ENCODE measurements at places on chromosomes 3 and 15.

GRCh38 chr3:136078421-136079364 lies 113.2 kb downstream of the PPP2R3A start:
- no peak for DNase-seq

- no peak for DNase-seq
Observed at GRCh38 chr3:63578858-63579257, 73.6 kb upstream of the SNTN start.

GRCh38 chr15:61828860-61829513 lies 231.3 kb downstream of the VPS13C start:
- no peak for DNase-seq

GRCh38 chr3:37751967-37752648 lies 109.6 kb upstream of the CTDSPL start:
- DNase-seq: no peak

DNA sequence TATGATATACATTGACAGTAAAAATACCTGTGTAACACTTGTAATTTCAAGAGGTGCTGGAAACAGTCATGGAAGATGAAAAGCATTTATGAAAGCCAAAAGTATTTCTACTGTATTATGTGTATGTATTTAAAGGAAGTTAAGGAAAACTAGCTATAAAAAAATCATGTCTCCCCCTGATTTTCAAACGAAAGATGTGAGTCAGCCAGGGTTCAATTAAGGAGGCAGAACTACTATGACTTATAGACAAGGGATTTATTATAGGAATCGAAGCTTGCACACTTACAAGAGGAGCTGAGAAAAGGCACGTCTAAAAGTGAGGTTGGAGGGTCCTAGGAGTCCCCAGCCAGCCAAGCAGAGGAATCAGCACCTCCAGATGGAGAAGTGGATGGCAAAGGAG lies 119.4 kb downstream of the SUCLG2 start:
- no peak for DNase-seq

GRCh38 chr3:4509043-4509442 lies 15.9 kb downstream of the ITPR1 start:
- no peak for DNase-seq

GRCh38 chr3:86239946-86240345 lies 751.0 kb downstream of the VGLL3 start:
- no peak for DNase-seq

GRCh38 chr3:36954452-36955134 lies 9.7 kb upstream of the TRANK1 start:
- DNase-seq: no peak

GRCh38 chr15:65211482-65211982 lies 259 bp upstream of the CILP start:
- DNase-seq: no peak

DNA sequence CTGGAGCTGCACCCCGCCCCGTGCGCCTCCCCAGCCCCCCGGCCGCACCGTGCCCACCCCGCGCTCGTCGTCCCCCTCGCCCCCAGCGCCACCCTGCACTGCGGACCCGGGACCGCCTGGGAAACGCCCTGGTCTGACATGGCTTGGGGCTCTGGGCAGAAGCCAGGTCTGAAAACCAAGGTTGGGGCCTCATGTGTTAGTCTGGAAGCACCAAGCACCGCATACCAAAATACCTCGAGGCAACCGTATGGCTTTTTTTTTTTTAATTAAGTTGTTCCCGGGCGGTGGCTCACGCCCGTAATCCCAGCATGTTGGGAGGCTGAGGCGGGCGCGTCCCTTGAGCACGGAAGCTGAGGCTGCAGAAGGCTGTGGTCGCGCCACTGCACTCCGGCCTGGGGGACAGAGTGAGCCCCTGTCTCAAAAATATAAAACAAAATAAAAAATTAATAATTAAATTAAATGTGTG lies 91.5 kb upstream of the CHD2 start:
- DNase-seq: no peak

GRCh38 chr3:118543832-118544231 lies 490.8 kb downstream of the IGSF11 start:
- DNase-seq: no peak

GRCh38 chr15:72155003-72155621 lies 36.9 kb downstream of the SENP8 start:
- DNase-seq: no peak

DNA sequence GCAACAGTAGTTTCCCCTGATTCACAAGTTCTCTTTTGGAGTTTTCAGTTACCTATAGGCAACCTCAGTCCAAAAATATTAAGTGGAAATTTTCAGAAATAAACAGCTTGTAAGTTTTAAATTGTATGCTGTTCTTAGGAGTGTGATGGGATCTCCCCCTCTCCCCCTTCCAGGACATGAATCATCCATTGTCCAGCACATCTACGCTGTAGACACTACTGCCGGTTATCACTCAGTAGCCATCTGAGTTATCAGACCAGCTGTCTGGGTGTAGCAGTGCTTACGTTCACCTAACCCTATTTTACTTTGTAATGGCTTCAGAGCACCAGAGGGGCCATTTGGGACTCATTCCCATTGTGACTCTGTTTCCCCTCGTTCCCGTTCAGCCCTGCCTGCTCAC lies 96.7 kb upstream of the PLXNA1 start:
- DNase-seq: no peak

DNA sequence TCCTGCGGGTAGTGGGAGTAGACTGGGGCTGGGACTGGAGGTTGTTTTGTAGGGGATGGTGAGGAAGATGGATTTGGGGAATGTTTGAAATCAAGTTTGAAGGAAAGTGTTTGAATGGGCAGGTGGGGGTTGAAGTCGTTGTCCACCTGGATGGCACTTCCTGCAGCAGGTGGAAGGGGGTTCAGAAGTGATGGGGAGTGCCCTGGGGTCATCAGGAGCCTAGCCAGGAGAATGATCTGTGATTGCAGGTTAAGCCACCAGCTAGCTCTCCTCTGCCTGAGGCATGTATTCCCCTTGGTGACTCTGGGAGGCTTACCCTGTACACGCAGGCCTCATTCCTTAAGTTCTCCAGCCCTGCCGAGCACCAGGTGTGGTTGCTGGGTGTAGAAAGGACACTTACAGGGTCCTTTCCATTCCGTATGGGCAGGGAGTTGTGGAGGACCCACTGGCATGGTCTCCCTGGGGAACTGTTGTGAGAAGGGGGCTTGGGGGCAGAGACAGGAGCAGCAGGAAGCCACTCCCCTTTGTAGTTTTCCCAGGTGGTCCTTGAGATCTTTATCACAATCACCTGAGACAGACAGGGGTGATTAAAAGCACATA lies 19.9 kb upstream of the EXOG start:
- no peak for DNase-seq

DNA sequence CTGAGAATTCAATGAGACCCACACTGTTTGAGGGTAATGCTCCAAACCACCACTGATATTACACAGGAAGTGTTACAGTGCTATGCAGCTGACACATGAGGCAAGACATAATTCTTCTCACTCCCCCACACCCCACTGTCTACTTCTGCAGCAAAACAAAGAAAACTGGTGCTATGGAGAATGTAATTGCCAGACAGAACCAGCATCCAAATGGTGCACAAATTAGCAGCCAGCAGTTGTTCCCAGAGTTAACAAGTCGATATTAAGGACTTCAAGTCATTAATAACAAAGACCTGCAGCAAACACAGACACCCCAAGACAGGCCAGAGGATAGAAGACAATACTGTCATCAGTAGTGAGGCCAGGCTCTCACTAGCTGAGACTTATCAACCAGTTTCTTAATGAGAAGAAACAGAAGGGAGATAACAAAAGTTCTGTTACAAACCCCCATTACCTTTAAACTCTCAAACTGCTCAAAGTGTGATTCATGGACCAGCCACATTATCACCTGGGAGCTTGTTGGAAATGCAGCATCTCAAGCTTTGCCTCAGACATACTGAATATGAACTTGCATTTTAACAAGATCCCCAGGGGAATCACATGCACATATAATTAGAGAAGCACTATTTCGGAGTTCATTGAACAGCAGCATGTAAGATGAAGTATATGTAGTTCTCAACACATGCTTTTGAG lies 58.7 kb upstream of the FNDC3B start:
- DNase-seq: no peak

DNA sequence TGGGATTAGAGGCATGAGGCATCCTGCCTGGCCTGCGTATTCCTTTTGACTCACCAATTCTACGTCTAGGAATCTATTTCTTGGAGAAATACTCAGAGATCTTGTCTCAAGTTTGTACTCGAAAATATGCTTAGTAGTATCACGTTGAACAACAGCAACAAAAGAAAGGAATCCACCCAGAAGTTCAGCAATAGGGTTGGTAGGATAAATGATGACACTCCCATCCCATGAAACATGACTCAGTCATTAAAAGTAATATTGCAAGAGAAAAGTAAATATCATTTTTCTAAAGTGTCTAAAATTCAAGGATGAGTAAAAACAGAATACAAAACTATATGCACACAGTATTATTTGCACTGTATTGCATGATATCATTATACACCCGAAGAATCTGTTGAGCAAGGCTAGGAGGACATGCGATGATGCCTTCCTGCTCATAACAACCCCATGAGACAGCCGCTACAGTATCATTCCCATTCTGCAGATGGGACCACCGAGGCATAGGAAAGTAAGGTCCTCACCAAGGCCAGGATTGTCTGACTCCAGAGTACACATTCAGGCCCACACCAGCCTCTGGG lies 61.5 kb downstream of the SLC6A1 start:
- DNase-seq: no peak

GRCh38 chr15:52518487-52519371 lies 10.0 kb downstream of the MYO5A start:
- DNase-seq: no peak

DNA sequence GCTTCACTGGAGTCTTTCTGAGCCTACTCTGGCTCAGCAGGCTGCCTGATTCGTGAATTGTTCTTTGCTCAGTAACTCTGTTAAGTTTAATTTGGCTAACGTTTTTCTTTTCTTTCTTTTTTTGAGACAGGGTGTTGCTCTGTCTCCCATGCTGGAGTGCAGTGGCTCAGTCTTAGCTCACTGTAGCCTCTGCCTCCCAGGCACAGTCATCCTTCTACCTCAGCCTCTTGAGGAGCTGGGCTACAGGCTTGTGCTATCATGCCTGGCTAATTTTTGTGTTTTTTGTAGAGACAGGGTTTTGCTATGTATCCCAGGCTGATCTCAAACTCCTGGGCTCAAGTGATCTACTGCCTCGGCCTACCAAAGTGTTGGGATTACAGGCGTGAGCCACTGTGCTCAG lies 165.0 kb downstream of the PEX5L start:
- no peak for DNase-seq

DNA sequence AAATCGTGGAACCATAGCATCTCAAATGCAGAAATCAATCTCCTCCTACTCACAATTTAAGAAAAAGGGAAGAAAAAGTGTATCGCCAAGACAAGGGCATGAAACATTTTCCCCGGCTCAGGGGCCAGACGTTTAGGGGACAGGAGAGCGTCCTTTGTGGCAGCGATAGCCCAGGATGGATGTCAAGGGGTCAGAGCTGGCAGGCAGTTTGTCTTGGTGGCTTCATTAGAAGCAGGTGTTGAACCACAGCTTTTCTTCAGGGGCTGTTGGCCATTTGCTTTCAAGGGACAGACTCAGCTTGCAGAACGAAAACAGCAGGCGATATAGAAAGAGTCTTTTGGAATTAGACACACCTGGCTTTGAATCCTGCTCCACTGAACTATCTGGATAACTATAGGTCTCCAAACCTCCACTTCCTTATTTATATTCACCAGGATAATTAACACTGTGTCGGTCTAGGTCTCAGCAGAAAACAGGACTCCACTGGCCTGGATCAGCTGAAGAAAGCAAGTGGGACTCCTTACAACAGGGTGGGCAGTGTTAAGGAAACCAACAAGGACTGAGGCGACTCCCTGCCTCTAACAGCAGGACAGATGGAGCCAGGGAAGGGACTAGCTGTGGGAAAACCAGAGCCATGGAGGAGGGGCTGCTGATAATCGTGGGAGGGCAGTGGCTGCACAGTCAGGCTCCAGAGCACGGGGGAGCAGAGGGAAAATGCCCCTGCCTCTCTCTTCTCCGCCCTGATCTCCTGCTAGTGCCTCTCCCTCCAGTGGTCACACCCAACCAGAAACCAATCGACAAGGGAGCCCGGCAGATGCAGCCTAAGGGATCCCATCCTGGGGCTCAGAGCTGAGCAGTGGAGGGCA lies 123.6 kb downstream of the LIPC start:
- no peak for DNase-seq

- DNase-seq: no peak
Observed at GRCh38 chr3:71039332-71039731, 544.2 kb downstream of the FOXP1 start.

DNA sequence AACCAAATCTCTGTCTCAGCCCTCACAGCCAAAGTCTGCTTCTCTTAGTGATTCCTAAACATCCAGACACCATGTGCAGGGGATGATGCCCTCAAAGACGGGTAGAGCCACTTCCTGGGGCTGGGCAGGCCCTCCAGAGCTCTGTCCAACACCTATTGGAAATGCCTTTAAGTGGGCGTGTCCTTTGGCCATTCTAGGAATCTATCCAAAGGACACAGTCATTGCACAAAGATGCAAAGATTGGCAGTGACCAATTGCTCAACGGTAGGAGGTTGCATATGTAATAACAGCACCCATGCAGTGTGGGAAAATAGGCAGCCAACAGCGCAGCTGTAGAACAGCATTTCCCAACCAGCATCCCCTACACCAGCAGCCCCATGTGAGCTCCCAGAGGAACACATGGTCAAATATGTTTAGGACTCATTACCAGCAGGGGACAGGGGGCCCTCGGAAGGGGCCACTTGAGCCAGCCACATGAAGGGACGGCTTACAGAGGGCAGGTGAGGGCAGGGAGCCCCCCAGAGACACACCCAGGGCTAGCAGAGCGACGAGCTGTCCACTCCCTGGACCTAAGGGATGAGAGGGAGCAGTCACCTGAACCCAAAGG lies 142.8 kb upstream of the IQSEC1 start:
- DNase-seq: no peak

- DNase-seq: no peak
Observed at GRCh38 chr3:29420106-29420505, 139.2 kb downstream of the RBMS3 start.

GRCh38 chr15:78037328-78037727 lies 40.2 kb downstream of the TBC1D2B start:
- no peak for DNase-seq

GRCh38 chr3:51715231-51715976 lies 8.5 kb downstream of the GRM2 start:
- DNase-seq: no peak

GRCh38 chr15:39227001-39227400 lies 353.9 kb upstream of the THBS1 start:
- DNase-seq: no peak

DNA sequence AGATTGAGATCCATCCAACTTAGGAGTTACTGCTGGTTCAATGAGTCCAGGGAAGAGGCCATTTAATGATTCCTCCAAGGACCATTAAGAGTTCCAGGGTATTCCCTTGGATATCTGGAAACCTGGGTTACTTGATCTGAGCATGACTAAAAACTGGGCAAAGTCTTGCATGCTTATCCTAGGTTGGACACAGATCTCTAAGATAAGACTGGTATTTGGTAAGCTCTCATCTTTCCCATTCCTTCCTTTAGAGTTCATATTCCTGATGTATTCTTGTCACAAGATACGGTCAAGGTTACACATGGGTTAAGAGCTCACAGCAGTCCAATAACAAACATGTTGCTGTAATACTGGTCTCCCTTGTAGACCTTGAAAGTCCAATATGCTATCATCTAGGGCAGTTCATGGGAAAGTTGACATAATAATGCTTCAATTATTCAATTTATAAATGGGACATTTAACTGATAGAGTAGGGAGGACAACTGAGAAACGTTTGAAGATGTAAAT lies 301.7 kb downstream of the TIGIT start:
- no peak for DNase-seq
